ENCODE measurements at places on chromosomes 16 and 17.
A peak's percentile ranks its signal among the peaks of the same experiment; 100 is the strongest.

- DNase-seq = no peak
Observed at GRCh38 chr16:12497526-12497925, 306.2 kb downstream of the CPPED1 start.

- no peak for DNase-seq
Observed at GRCh38 chr17:1011760-1012735, 15.1 kb downstream of the TIMM22 start.

DNA sequence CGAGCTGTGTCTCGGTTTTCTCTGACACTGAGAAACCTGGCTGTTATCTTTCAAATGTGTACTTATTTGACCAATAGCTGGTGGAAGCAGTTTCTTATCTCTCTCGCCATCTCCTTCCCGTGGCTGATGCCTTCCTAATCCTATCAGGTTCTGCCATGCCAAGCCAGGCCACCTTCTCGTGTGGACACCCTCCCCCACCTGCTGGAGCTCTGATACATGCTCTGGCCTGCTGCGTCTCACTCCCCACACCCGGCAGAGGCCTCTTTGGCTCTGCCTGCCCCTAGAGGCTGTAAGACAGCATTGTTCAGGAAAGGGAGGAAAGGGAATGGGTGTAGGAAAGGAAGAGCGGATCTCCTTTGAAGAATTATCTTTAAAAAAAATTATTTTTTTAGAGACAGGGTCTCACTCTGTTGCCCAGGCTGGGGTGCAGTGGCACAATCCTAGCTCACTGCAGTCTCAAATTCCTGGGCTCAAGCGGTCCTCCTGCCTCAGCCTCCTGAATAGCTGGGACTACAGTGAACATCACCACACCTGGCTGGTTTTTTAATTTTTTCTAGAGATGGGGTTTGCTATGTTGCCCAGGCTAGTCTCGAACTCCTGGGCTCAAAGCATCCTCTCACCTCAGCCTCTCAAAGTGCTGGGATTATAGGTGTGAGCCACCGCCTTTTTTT is 7.5 kb upstream of the ARMC5 start:
- peak; percentile 70 for DNase-seq

DNA sequence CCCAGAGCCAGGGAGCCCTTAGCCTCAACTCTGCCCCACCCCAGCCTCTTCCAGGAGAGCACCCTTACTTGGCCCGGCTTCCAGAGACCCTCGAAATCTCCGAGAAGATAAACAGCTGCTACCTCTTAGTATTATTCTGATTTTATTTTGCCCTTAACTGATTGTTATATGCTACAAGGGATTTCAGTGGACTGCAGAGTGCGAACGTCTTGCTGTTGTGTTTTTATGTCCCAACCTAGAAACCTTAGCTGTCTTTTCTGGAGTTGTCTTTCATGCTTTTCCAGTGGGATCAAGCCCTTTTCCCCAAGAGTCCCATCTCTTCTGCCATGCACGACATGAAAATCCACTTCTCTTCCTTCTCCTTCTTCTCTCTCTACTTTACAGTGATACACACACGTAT is 47.0 kb downstream of the SNX20 start:
- no peak for DNase-seq

GRCh38 chr17:38588788-38589174 is 17.0 kb downstream of the SRCIN1 start:
- DNase-seq = no peak

DNA sequence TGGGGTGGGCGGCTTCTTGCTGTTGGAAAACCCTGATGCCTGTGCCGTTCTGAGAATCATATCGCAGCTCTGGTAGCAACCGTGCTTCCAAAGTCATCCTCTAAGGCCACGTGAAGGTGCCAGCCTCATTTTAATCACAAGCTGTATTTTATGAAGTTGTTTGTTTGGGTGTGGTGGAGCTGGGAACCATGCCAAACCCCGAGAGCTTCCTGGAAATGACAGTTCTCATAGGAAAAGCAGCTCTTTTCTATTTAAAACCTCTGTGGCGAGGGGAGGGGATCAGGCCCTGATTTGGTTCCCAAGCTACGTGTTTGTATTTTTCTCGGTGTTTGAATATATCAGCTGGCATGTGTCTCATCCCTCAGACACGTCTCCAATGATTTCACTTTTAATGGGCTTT is 21.7 kb downstream of the KNOP1 start:
- DNase-seq = no peak

DNA sequence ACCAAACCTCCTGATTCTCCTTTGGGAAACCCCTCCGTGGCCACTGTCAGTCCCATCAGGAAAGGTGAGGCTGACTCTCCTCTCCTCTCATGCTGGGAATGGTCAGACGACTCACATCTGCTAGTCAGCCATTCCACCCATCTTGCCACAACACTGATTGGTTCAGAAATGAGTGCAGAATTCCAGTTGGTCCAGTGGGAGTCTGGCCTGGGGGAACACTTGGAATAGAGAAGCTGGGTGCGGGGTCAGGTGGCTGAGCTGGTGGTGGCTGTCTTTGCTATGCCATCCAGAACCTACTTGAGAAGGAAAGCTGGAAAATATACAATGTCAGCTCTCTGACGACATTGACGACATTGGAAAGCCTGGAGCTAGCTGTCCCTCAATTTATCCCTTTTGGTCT is 23.6 kb upstream of the PLLP start:
- DNase-seq = no peak

GRCh38 chr16:85187002-85187401 is 74.7 kb upstream of the CIBAR2 start:
- no peak for DNase-seq

DNA sequence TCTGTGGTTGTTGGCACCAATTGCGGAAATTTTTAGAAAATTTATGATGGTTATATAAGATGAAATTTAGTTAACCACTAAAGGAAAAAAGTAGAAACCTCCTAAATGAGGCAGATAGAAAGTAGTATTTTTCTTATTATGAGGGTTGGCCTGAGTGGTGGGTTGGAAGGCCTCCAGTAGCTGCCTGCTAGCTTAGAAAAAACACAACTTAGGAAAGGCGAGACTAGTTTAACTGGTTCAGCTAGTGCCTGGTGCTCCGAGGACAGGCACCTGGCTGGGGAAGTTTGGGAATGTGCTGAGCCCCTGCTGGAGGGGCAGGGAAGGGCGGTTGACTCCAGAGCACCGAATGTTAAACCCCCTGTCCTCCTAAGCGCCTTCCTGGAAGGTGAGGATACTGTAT is 19.9 kb downstream of the LDHD start:
- DNase-seq = peak; percentile 71

GRCh38 chr17:65062171-65062915 is 5.8 kb upstream of the GNA13 start:
- DNase-seq = no peak

- no peak for DNase-seq
Observed at GRCh38 chr16:11576427-11577289, 10.1 kb downstream of the LITAF start.

- DNase-seq = no peak
Observed at GRCh38 chr16:2833776-2834175, 3.7 kb downstream of the ZG16B start.

DNA sequence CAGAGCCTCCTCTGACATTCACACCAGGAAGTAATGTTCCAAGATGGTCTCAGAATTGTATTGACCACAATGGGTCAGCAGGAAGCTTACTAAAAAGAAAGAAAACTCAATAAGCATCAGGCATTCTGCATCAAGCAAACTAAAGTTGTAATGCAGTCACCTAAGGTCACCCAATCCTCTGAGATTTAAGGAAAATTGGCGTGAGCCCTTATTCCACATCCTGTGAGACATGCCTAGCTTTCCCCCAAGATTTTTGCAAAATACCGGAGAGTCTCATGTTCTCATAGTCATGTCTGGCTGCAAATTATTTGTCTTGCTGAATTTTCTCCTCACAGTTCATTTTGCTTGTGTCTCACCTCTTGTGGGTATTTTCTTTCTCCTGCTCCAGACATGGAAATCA is 417.1 kb upstream of the SOX9 start:
- no peak for DNase-seq

GRCh38 chr16:56600398-56600999 is 7.9 kb upstream of the MT2A start:
- peak; percentile 52 for DNase-seq

GRCh38 chr17:78323826-78324390 is 36.0 kb downstream of the SOCS3 start:
- DNase-seq = no peak

DNA sequence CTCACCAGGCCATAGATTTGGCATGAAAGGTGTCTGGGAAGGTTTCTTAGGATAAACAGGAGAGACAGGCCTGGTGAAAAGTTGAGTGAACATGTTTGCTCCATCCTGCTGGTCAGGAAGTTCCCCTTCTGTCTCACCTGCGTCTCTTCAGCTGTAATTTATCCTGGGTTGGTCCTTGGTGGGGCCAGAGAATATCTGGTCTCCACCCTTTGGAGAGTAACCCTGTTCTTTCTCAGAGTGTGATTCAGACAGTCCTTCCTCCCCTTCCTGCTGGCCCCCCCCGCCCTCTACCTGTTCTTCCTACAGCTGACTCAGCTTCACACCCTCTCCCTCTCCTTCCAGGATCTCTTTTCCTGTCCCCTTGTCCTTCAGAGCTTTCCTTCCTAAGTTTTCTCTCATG is 17.1 kb downstream of the MINK1 start:
- DNase-seq = no peak

GRCh38 chr17:34259146-34259545 is 4.1 kb downstream of the CCL2 start:
- DNase-seq = no peak
